ENCODE measurements at places on chromosomes 12 and 14.

DNA sequence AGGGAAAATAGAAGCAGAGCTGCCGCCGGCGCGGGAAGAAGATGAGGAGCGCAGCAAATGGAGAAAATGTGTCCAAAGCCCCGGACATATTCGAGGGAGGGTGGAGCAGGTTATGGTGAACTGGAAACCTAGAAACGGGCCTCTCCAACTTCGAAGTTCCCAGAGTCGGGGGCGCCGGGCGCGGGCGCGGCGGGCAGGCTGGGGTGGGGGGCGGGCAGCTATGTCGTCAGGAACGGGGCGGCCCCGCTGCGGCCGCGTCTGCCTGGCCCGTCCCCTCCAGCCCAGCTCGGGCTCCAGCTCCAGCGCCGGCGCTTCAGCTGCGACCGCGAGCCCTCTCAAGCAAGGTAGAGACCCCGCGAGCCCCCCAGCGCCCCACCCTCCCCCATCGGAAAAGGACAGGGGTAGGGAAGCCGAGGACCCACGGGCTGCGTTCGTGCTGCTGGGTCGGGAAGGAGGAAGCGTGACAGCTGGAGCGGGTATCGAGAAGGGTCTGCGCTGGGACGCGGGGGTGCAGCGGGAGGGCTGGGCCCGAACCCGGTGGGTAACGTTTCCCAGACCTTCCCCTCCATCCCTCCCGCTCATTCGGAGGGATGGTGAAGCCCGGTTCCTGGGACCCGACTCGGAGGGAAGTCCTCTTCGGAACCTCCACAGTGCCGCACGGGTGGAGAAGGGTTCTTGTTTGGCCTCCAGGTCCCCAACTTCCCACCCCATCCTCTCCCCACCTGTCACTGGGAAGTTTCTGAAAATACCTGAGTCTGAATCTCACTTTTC lies 1.0 kb downstream of the DGKA start:
- no peak for DNase-seq

DNA sequence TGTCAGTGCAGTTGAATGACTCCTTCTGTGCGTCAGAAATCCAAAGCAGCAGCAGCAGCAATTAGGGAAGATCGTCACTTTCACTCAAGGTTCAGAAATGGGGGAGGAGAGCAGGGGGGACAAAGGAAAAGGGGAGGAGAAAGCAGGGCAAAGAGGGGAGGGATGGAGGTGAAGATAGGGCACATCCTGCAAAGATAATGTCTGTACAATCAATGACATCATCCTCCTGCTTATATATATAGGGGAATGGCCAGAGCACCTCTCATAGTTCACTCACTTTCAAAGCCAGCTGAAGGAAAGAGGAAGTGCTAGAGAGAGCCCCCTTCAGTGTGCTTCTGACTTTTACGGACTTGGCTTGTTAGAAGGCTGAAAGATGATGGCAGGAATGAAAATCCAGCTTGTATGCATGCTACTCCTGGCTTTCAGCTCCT lies at the start of gene NTS:
Gene NTS (plus strand): TSS at position 265 of the 431 bp plus-strand sequence. CDS start 109 bp downstream, at position 374.
- DNase-seq: no peak

GRCh38 chr12:4169959-4170358 lies 103.6 kb upstream of the CCND2 start:
- DNase-seq: no peak

DNA sequence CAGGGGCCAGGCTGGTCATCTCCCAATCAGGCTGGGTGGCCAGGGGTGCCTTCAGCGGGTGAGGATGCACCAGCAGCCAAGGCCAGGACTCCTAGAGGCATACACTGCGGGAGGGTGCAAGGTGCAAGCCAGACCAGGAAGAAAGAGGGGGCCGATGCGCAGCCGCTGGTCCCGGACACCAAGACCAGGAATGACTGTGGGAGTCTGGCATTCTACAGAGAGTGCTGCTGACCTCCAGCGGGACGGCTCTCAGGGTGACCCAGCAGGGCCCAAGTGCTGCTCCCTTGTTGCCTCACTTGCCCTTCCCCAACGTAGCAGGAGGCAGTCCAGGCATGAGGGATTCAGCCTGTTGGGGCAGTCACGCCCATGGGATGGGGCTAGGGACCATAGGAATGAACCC lies 35.8 kb downstream of the DEGS2 start:
- DNase-seq: no peak

DNA sequence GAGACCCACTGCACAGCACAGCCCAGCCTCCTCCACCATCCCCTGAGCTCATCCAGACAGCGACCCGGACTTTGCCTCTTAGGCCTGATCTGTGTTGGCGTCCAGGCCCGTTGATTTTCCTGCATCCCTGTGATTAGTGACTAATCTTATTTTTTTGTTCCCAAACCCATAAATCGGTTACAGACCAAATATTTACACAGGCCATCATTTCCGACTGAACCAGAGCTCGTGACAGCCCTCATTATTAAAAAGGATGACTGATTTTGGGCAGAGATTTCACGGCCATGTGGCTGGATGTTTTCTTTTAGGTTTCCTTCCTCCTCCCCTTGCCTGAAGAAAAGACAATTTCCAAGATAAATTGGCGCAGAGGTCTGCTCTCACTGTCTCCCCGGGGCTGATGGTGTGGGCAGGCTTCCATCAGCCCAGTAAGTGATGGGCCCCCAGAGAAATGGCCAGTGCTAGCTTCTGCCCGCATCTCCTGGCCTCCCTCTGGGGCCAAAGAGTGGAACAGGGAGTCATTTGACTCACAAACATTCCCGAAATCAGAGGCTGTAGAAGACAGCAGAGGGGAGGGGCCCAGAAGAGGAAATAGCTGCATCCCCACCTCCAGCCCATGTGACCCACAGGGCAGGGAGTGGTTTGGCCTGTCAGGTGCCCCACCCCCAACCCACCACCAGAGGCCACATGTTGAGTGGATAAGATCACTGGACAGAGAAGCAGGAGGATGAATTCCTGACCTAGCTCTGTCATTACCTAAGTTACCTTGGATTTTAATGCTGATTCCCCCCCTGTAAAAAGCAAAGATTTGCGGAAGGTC lies 283.5 kb downstream of the KSR2 start:
- no peak for DNase-seq

DNA sequence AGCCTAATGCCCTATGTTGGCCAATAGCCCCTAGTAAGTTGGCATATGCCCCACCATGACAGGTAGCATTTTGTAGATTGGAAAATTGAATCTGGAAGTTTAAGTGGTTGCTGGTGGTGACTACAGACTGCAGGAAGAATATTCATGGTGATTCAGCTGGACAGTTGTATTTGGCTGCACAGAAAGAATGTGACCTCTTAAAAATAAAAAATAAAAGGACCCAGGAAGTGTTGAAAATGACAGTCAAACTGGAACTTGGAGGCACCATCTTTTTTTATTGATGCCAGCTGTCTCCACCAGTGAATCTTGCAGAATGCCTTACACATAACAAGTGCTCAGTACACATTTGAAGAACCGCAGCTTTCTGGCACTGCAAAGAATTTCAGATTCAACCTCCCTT lies 73.9 kb downstream of the PRMT8 start:
- no peak for DNase-seq

- DNase-seq: no peak
These were observed 13.1 kb upstream of the NGB start for GRCh38 chr14:77284066-77284465.

- DNase-seq: no peak
These were observed 811.4 kb upstream of the TMEM132C start for GRCh38 chr12:127455347-127456265.

- no peak for DNase-seq
These were observed 4.6 kb downstream of the SIX1 start for GRCh38 chr14:60644666-60645065.

DNA sequence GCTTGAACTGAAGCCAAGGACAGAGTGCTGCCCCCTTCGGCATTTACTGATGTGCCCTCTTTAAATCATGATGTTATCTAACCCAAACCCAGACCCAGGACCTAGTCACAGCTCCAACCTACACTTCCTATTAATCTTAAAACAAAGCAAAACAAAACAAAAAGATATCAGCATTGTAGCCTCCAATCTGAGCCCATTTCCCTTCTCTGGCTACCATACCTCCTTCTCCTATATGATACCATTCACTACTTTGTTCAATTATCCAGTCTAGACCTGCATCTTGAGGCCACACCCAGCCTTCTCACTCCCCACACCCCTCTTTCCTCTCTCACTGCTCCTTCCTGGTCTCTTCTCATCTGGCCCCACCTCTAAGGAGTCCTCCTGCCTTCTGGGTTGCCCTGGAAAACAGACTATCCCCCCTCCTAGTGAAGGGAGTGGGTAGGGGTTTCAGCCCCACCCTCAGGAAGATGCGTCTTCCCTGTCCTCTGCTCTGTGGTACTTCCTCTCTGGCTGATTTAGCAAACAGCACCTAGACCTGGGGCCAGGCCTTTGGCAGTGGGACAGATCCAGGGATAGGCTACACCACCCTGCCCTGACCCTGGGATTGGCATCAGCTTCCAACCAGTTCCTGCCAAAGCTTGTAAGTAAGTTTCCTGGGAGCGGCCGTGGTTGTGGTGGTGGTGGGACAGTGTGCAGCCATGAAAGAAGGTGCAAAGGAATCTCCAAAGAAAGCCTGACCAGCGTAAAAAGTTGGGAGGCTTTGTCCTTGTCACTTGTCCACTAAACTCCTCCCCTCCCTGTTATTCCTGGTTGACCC lies 3.3 kb downstream of the LTB4R start:
- DNase-seq: no peak

DNA sequence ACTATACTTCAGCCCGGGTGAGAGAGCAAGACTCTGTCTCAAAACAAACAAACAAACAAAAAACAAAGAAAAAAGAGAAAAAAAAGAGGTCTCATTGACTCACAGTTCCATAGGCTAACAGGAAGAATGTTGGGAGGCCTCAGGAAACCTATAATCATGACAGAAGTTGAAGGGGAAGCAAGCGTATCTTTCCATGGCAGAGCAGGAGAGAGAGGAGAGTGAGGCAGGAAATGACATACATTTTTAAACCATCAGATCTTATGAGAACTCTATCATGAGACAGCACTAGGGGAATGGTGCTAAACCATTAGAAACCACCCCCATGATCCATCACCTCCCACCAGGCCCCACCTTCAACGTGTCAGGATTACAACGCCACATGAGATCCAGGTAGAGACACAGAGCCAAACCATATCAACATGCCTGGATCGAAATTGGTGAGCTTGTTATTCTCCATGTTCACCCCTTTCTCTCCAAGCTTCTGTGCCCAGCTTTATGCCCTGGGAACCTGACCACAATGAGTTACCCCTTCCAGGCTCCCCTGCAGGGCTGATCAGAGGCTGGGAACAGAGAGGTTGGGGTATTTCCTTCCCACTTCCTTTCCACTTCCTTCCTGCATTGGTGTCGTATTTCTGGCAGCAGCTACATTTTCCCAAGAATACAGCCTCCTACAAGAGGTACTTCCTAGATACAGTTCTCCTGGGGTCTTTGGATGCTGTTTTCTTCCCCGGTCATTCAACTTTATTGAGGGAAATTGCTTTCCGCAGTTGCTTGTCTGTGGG lies 219.3 kb upstream of the FLRT2 start:
- no peak for DNase-seq
